Left lung (tissue), 14 donors: ENCODE measurements at places on chromosomes 11 and 22. TPM values are rescaled to one million over a fixed set of nuclear protein-coding genes. Genes with fewer than 3 reads are reported as not detected.
A peak's percentile ranks its signal among the peaks of the same experiment; 100 is the strongest.

The UBQLNL gene
- total RNA-seq: 0.50 TPM

The OR4C11 gene
- not detected for total RNA-seq

The MYBPC3 gene
- 0.52 TPM for total RNA-seq

The PPP6R3 gene
- 84.6 TPM for total RNA-seq

The KRTAP5-2 gene
- total RNA-seq: not detected

The IGSF9B gene
- total RNA-seq: 8.7 TPM

The KCNE3 gene
- 26.6 TPM for total RNA-seq

DNA sequence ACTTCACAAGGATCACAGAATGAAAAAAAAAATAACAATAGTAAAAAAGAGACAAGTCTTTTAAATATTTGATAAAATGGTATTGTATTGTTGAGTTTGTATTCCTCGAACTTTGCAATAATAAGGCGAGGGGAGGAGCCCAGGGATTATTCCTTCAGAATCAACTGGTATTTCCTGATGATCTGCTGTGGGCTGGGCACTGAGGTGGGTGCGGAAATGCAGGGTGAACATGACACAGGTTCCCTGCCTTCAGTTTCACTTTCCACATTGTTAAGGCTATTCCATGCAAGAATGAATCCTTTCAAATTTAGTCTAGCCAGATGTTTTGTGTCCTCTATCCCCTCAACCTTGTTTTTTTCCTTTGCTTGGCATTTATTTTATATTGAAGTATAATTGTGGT, 2.1 kb upstream of the EIF3M start:
- H3K27me3 ChIP-seq: no peaks in the 10 kb centered on the region
- no peaks in the 10 kb centered on the region for H3K36me3 ChIP-seq
- no peak for DNase-seq
- H3K27ac ChIP-seq: no peak overlapping the region
- peaks cover 20% of the 10 kb centered on the region for H3K4me1 ChIP-seq
- H3K4me3 ChIP-seq: no peak overlapping the region

GRCh38 chr22:44549701-44550100, 51.7 kb upstream of the RTL6 start:
- DNase-seq: peak; percentile 2
- no peak overlapping the region for H3K4me3 ChIP-seq
- peaks cover 6% of the 10 kb centered on the region for H3K4me1 ChIP-seq
- no peaks in the 10 kb centered on the region for H3K27me3 ChIP-seq
- no peaks in the 10 kb centered on the region for H3K36me3 ChIP-seq
- H3K27ac ChIP-seq: no peak overlapping the region

DNA sequence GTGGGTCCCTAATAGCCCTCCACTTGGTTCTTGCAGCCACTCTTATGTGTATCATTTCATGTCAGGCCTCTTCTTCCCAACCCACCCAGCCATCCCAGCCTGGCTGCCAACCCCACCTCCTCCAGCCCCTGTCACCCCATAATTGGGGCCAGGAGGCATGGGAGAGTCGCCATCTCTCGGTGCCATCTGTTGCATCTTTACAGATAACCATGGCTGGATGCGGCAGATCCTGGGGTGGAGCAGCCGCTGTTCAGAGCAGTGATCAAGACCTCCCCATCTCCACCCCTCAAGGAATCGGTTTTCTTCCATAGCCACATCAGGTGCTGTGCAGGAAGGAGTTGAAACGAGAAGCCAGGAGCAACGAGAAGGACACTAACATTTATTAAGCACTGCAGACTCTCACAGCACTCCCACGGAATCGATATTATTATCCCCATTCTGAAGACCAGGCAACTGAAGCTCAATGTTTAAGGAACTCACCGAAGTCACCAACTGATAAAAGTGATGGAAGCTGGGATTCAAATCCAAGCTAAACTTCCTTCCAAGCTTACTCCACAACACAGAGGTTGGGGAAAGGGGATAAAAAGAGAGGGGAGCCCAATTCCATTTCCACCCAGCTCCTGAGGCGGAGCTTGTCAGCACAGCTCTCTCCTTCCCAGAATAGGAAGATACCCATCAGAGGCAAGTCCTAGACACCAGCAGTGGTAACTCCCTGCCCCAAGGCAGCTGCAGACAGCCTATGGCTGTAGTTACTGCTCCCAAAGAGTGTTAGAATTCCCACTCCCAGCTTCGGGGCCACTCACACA, 2.7 kb downstream of the SLC43A1 start:
- no peak overlapping the region for H3K27ac ChIP-seq
- no peak overlapping the region for H3K4me3 ChIP-seq
- no peak for DNase-seq
- no peaks in the 10 kb centered on the region for H3K36me3 ChIP-seq
- H3K4me1 ChIP-seq: peaks cover 28% of the 10 kb centered on the region

DNA sequence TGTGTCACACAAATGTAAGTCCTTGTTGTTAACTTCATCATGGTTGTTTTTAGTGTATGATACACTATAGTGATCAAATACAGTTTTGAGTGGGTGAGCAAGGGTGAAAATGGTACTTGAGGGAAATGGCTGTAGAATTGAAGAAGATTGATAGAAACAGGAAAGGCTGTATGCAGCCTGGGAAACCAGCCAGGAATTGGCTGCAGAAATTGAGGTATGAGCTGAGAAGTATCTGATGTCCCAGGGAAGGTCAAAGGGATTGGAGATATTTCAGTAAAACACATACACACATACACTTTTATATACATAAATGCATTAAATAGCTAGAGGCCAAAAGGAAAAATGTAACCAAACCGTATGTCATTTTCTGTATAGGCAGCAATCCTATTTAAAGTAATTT, 13.1 kb upstream of the YAP1 start:
- no peak overlapping the region for H3K4me3 ChIP-seq

GRCh38 chr22:33787645-33788456, 132.4 kb downstream of the LARGE1 start:
- no peaks in the 10 kb centered on the region for H3K27me3 ChIP-seq
- no peak for DNase-seq
- no peaks in the 10 kb centered on the region for H3K4me1 ChIP-seq
- no peak overlapping the region for H3K27ac ChIP-seq
- no peak overlapping the region for H3K4me3 ChIP-seq
- no peaks in the 10 kb centered on the region for H3K36me3 ChIP-seq

DNA sequence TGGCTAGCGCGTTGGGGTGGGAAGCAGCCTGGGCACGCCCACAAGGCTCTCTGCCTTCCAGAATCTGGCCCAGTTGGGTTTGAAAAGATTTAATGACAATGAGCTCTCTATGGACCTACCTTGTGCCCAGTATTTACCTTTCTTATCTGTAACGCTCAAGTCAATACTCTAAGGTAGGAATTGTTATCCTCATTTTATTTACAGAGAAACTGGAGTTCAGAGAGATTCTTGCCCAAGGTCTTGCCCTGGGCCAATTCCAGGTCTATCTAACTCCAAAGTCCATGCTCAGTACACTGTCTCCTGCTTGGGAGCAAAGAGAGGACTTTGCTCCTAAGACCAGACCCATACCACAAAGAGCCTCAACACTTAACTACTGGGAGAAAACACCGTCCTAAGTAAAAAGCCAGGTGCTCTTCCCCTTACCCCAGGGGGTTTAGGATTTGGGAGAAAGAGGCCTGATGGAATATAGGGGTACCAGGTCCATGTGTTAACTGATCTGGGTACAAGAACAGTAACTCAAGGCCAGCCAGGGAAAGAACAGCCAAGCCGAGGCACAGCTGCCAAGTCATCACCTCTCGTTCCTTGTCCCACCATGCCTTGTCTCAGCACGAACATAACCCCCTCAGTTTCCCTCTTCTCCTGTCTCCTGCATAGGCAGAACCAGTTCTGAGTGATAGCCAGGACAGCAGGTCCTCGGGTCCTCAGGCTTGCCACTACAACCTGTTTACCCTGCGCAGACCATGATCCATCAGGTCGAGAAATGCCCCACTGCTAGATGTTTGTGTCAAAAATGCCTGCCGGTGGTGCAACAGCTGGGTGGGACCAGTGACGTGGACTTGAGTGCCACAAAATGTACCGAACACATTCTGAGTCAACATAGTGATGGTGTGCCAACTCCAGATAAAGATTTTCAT, 14.6 kb downstream of the APOA4 start:
- no peak overlapping the region for H3K4me3 ChIP-seq
- H3K4me1 ChIP-seq: no peaks in the 10 kb centered on the region
- no peaks in the 10 kb centered on the region for H3K27me3 ChIP-seq
- no peak for DNase-seq
- H3K36me3 ChIP-seq: no peaks in the 10 kb centered on the region

DNA sequence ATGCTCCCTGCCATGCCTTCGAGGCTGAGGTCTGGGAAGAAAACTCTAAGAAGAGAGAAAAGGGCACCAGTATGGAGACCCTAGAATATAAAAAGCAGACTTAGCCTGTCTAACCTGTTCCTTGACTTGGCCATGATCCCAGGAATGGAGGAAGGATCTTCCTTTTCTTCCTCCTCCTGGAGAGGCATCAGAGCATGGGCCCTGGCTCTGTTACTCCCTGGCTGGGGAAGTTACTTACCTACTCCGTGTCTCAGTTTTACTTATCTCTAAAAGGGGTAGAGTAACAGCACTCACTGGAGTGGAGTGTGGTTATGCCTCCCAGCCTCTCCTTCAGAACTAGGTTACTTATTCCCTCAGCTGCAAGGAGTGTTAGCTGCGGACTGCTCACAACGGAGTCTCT, 55.2 kb upstream of the PHF21A start:
- H3K27me3 ChIP-seq: no peaks in the 10 kb centered on the region
- no peaks in the 10 kb centered on the region for H3K36me3 ChIP-seq
- no peak overlapping the region for H3K4me3 ChIP-seq
- no peak for DNase-seq
- H3K27ac ChIP-seq: no peak overlapping the region

DNA sequence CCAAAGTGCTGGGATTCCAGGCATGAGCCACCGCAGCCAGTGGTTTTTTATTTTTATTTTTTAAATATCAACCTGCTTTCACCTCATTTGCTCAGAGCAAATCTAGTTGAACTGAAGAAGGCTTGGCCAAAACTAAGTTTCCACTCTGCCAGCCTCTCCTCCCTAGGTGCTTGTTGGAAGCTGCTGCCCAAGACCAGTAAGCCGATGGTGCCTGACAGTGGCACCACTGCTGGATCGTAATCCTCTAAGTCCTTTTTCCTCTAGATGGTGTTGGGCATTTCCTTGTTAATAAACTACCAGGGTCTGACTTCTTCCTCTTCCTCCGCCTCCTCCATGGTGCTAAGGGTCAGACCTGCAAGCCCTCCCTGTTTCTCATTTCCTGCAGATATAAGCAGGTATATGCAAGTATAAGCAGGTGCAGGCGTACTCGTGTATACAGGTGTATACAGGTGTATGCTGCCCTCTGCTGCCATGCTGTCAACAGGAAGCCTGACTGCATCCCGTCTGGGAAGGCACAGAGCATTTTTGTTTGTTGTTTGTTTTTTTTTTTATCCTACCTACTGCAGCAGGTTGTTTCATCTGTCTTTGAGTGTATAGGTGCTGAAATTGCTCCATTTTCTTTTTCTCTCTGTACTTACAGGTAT, 1.6 kb downstream of the NADSYN1 start:
- H3K4me3 ChIP-seq: no peak overlapping the region
- no peak for DNase-seq
- no peaks in the 10 kb centered on the region for H3K36me3 ChIP-seq
- H3K27me3 ChIP-seq: no peaks in the 10 kb centered on the region

DNA sequence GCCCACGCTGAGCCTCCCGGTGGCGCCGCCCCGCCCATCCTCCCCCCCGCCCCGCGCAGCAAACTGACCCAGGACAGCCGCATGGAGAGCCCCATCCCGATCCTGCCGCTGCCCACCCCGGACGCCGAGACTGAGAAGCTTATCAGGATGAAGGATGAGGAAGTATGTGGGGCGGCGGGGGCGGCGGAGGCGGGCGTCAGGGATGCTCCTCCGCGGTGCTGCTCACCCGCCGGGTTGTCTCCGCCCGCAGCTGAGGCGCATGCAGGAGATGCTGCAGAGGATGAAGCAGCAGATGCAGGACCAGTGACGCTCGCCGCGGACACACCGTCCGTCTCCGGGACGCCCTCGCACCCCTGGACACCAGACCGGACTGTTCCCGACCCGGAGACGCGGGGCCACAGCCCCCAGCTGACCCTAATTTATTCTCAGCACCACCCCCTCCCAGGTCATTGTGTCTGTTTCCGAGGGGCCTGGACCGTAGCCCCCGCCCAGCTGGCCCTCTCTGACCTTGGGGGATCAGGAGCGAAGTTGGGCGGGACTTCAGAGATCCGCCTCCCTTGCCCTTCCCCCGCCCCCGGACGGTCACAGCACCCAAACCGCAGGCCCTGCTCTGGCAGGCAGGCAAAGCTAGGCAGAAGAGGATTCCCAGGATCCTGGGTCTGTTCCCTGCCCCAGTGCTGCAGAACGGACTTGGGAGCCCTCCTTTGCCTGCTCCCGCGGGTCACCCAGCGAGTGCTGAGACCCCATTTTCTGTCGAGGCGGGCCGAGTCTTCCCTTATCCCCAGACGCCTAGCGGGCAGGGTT, 959 bp upstream of the GP1BB start:
- no peak overlapping the region for H3K27ac ChIP-seq
- H3K4me1 ChIP-seq: peaks cover 37% of the 10 kb centered on the region
- H3K36me3 ChIP-seq: no peaks in the 10 kb centered on the region
- H3K4me3 ChIP-seq: no peak overlapping the region
- peaks cover 83% of the 10 kb centered on the region for H3K27me3 ChIP-seq
- no peak for DNase-seq

GRCh38 chr22:45818424-45819085, 146.9 kb downstream of the ATXN10 start:
- peaks cover 24% of the 10 kb centered on the region for H3K36me3 ChIP-seq
- no peaks in the 10 kb centered on the region for H3K4me1 ChIP-seq

DNA sequence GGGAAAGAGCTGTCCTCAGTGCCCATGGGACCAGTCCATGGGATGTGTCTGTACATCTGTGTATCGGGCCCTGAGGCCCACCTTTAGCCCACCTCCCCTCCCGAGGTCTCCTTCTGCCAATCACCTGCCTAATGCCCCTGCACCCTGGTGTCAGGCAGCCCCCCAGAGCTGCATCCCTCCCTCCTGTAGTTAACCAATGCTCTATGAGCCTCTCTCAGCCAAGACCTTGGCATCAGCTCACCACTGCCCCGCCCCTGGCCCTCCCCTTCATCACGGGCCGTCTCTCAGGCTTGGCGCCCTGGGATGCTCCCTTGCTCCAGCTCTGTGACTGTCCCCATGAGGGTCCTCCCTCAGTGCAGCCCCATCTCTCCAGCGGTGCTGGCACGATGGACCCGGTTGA, 18.5 kb downstream of the MGAT3 start:
- no peaks in the 10 kb centered on the region for H3K36me3 ChIP-seq
- no peak overlapping the region for H3K27ac ChIP-seq
- no peak overlapping the region for H3K4me3 ChIP-seq
- peaks cover 28% of the 10 kb centered on the region for H3K4me1 ChIP-seq
- H3K27me3 ChIP-seq: no peaks in the 10 kb centered on the region

DNA sequence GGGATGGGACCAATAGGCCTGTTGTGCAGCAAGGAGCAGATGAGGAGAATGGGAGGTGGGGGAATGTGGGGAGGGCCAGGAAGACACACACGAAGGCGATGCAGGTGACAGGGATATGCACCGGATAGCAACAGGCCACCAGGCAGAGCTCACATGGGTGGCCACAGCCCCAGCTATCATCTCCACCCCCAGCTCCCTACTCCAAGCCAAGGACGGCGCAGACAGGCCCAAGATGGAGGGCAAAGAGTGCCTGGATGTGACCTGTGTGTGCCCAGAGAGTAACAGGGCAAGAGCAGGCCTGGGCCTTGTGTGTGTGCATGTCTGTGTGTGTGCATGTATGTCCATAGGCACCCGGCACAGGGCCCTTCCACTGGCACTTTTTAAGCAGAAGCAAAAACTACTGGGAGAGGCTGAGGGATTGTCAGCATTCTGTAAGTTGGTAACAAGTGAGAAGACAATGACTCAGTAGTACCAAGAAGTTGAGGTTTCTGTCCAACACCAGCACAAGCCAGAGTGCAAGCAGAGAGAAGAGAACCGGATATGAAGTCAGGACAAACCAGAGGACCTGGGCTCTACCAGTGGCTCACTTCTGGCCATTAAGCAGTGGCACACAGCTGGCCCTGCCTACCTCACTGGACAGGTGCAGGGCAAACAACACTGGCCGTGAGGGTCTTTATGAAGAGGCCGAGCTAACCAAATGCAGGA, 36.4 kb downstream of the NRXN2 start:
- no peak for DNase-seq
- H3K4me1 ChIP-seq: peaks cover 15% of the 10 kb centered on the region
- no peak overlapping the region for H3K27ac ChIP-seq
- no peaks in the 10 kb centered on the region for H3K36me3 ChIP-seq
